ENCODE measurements at places on chromosomes 6 and 20.

GRCh38 chr6:19712012-19712688 is 125.0 kb upstream of the ID4 start:
- DNase-seq: no peak

DNA sequence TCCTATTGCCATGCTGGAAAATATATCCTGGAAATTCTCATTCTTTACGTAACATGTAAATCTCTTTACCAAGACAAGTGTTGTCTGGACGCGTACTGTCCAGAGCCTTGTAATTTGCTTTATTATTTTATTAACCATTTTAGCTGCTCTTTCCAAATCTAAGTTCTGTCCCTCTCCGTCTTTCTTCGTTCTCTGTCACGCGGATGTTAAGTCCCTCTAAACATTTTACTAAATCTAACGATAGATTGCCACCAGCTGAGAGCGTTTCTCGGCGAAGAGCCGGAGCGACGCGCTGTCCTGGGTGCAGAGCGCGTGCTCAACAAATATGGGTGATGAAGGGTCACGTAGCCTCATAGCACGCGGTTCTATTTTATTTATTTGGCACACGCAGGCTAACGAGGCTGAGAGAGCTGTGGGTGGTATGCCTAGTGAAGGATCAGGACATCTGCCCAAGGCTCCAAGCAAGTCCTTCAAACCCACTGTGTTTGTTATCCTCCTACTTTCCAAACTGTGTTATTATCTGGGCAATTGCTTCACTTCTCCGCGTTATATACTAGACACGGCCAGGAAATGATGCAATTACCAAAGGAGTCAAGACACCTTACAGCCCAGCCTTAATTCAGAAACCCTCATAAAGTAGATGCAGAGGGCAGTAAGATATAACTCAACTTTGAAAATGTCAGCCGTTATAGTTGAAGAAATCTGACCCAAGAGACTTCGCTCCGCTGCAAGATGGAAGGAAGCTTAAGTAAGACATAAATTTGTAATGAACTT is 10.0 kb upstream of the NCOA7 start:
- peak; percentile 62 for DNase-seq

DNA sequence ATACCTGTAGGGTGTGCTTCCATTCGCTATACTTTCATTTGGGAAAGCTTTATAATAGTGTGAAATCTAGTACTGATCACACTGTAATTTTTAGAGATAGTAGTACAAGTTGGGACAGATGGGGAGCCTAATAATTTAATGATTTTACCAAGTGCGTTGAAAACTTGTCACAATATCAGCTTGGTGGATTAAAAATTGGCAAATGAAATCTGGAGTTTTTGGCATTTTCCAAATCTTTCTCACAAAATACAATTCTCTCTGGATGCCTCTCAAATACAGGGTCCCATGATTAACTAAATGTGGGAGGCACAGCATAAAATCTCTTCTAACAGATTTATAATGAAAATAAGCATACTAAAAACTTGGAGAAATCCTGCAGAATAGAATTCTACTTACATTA is 96.4 kb downstream of the PLCB4 start:
- DNase-seq: no peak

DNA sequence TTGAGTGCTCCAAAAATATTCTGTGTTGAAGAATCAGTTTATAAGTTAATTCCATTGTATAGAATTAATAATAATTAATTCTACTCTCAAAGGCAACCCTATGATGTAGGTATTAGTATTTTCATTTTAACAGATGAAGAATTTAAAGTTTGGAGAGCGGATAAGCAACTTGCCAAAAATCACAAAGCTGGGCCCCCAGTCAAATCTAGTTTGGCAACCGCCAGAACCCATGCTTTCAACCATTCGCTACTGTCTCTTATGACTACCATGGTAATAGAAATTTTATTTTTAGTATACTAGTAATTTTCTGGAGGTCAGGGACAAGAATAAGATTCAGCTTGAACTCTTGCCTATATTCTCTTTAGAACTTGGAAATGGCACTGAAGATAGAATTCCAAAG is 229.8 kb downstream of the IBTK start:
- DNase-seq: no peak

GRCh38 chr20:53408691-53409446 is 184.8 kb downstream of the ZNF217 start:
- DNase-seq: peak; percentile 73

- DNase-seq: no peak
Measured at GRCh38 chr20:34282041-34282440, 21.1 kb downstream of the AHCY start.

DNA sequence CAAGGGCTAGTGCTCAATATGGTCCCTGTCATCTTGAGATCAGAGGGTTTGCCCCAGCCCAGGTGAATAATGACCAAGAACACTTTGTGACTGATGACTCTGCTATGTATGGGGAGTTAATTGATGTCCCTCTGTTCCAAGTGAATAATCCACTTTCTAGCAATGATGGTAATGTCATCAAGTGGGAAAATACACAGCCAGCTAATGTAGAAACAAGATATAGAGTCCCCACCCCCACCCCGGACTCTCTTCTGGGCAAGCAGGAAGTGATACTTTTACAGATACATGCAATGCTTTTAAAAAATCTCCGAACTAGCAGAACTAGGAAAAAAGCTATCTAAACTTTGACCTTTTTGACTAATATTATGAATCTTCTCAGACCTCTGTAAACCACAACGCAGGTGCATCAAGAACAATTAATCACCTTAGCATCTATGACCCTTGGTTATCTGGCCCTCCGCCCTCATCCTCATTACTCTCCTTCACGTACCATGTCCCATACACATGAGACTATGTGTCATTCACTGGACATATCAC is 30.5 kb downstream of the CNR1 start:
- no peak for DNase-seq

DNA sequence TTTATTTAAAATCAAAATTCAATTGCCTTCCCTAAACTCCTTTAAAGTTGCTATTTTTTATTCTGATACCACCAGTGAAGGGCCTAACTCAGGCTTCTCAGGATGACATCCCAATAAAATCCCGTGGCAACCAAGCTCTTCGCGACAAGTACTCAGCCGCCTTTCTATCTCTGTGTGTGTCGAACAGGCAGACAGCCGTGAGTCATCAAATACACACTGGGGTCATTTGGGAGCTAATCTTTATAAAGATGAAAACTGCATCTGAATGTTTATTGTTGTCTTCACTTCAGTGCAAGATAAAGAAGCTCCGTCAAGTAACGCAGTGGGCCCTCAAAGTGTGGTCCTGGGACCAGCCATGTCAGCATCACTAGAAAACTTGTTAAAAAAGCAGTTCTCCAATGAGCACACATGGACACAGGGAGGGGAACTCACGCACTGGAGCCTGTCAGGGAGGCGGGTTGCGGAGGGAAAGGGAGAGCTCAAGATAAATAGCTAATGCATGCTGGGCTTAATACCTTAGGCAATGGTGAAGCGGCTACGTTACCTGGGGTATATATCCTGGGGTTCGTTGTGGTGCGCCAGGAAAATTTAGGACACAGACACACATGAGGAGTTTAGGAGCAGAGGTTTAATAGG is 119.3 kb downstream of the RNF144B start:
- DNase-seq: no peak

GRCh38 chr6:33008944-33009861 is at the start of gene HLA-DOA:
HLA-DOA (minus strand) TSS chr6:33009591.
- peak; percentile 51 for DNase-seq

- no peak for DNase-seq
Measured at GRCh38 chr20:43863821-43864544, 50.7 kb upstream of the TOX2 start.

GRCh38 chr20:41032271-41032670 is 3.6 kb downstream of the TOP1 start:
- no peak for DNase-seq

GRCh38 chr6:6331946-6332601 is 11.6 kb upstream of the F13A1 start:
- no peak for DNase-seq

DNA sequence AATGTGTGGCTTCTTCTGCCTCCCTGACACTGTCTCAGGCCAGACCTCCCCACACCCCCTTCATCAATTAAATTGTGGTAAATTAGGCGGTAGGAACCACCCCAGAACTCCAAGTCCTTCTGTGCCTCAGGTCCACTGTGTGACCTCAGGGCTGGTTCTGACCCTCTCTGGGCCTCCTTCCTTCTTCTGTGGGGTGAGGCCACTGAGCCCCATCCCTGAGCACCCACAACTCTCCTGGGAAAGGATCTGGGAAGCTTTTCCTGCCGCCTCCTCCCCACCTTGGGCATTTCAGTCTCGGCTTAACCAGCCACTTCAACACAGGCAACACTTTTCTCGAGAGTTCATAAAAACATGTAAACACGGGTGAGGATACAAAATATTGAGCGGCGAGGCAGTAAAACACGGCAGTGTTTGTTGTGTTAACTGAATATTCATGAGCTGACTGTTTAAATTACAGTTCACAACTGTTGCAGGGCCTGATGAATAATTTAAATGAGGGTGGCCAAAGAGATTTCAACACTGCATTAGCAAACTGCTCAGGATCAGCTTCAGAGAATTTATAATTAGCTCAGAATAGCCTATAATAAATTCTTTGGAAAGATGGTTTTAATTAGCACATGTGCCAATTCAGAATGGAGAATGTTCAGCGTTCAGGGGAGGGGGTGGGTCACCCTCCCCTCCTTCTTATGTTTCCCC is 112.1 kb downstream of the TOX2 start:
- DNase-seq: no peak

GRCh38 chr6:159418997-159419396 is 249.8 kb downstream of the FNDC1 start:
- no peak for DNase-seq

DNA sequence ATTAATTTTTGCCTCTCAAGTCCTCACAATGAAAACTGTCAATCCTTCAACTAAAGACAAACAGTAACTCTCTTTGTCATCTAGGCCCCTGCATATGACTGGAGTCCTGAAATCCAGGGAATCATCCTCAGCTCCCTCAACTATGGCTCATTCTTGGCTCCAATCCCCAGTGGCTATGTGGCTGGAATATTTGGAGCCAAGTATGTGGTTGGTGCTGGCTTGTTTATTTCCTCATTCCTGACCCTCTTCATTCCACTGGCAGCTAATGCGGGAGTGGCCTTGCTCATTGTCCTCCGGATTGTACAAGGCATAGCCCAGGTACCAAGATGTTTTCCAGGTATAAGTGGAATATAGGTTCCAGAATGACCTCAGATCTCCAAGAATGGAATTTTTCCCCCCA is 15.4 kb downstream of the SLC17A4 start:
- DNase-seq: peak; percentile 40

- peak; percentile 18 for DNase-seq
Measured at GRCh38 chr20:45592574-45593189, 13.6 kb upstream of the WFDC8 start.

- DNase-seq: no peak
Measured at GRCh38 chr20:57769756-57770155, 59.9 kb upstream of the PMEPA1 start.

- peak; percentile 33 for DNase-seq
Measured at GRCh38 chr6:74946961-74947360, 258.9 kb downstream of the COL12A1 start.

GRCh38 chr20:12036142-12036541 is 118.4 kb downstream of the BTBD3 start:
- DNase-seq: no peak

- no peak for DNase-seq
Measured at GRCh38 chr20:10667560-10668167, 6.1 kb downstream of the JAG1 start.

DNA sequence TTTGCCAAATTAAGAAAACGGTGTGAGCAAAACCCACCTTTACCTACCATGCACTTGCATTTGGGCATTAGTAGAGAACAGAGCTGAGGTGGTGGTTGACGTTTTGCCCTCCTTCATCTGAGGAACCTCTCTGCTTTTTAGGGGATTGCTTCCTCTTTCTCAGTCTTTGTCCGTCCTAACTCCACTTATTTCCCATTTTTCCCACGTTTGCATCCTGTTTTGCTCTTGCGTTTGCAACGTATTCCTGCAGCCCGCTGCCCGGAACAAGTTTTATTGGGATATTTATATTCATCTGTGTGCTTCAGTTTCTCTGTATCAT is 374 bp upstream of the SERINC1 start:
- DNase-seq: no peak

DNA sequence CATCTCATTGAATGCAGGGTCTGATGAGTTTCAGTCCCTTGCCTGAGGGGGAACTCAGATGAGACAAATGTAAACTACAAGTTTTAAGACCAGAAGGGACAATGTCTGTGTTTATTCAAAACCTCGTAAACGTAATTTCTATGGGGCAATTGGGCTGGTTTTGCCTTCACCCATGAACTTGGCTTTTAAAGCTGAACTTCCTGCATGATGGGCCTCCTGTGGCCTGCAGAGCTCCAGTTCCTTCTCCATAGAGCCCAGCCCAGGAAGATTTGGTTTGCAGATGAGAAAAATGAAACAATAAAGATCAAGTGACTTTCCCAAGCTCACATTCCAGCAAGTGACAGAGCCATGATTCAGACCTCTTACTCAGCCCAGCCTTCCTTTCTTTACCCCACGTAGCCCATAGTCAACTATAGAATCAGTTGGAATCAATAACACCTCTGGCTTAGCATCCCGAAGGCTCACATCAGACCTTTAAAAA is 612.3 kb downstream of the UTRN start:
- DNase-seq: peak; percentile 76

GRCh38 chr20:5991623-5992441 is 41.4 kb downstream of the MCM8 start:
- peak; percentile 21 for DNase-seq

DNA sequence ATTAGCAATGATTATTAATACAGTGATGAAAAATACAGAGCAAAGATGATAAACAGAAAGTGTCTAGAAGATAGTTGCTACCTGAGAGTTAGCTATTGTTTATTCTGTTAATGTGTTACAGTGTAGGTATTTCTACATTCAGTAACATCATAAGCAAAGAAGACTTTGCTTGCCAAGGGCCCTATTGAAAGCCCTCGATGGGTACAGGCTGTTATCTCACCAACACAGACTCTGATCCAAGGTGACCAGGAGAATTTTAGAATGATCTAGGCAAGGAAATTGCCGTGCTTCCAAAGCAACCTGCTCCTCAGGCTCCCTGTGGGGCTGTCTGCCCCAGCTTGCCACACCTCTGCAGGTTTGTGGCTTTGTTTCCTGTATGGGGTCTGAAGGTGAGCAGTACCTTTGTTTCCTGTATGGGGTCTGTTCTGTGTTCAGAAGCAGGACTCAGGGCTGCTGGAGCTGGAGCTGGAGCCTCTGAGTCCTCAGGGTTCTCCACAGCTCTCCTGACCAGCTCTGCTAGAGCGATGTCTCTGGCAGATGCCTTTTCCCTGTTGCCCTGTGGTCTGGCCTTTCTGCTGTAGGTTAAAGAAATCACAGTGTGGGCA is 32.5 kb downstream of the PHACTR3 start:
- no peak for DNase-seq

GRCh38 chr6:134902074-134902861 is 47.6 kb downstream of the ALDH8A1 start:
- DNase-seq: no peak

DNA sequence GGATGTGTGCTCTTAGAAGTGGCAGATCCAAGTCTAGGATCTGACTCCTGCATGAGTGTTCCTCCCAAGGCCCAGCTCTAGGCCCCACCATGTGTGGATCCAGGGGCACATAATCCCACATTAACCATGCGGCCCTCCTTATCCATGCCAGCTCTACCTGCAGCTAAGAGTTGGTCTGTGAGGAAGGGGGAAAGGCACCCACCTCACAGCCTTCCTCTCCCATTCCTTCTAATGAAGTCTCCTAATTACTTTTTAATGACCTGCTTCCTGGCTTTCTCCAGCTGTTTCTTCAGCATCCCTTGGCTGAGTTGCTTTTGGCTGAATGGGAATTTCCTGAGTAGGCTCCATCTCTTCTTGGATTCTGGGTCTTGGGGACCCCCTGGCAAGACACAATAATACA is 52.2 kb downstream of the NPEPL1 start:
- DNase-seq: no peak

GRCh38 chr20:48986899-48987298 is 59.2 kb upstream of the CSE1L start:
- peak; percentile 23 for DNase-seq

GRCh38 chr20:9460518-9460917 is 53.9 kb upstream of the LAMP5 start:
- DNase-seq: peak; percentile 19

Measured in AG20443 (cell line).